ENCODE measurements at places on chromosomes 6 and 20.

- DNase-seq: no peak
Measured at GRCh38 chr6:104381907-104382306, 477.8 kb downstream of the HACE1 start.

DNA sequence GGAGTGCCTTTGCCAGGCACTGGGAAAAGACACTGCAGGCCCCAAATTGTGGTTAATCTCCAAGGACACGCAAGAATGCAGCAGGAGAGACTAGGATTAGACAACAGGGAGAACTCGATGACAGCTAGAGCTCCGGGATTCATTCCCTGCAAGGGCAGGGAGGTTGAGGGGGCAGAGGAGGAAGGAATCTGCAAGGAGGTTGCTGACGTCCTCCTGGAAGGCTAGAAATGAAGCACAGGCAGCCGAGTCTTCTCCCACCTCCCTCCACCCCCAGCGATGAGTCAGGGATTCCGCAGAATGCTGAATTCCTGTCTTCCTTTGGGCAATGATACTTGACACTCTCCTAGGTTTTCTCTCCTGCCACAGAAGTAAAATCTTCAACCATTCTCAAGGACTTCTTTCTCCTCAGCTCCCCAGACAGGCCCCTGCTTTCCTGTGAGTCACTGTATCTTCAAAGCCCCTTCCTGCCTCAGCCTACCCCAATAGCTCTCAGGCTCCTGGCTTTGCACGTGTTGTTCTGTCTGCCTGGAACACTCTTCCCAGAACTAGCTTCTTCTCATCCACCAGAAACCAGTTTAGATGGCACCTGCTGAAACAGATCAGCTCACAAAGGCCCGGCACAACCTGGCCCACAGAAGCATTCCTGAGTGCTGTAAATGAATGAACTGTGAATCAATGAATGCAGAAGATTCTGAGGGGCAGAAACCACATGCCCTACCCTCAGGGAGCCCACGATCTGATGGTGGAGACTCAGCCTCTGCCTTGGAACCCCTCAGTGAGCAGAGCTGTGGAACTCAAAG, 85.6 kb downstream of the MRPL14 start:
- peak; percentile 45 for DNase-seq

GRCh38 chr6:7264041-7264440, 49.0 kb downstream of the SSR1 start:
- no peak for DNase-seq

DNA sequence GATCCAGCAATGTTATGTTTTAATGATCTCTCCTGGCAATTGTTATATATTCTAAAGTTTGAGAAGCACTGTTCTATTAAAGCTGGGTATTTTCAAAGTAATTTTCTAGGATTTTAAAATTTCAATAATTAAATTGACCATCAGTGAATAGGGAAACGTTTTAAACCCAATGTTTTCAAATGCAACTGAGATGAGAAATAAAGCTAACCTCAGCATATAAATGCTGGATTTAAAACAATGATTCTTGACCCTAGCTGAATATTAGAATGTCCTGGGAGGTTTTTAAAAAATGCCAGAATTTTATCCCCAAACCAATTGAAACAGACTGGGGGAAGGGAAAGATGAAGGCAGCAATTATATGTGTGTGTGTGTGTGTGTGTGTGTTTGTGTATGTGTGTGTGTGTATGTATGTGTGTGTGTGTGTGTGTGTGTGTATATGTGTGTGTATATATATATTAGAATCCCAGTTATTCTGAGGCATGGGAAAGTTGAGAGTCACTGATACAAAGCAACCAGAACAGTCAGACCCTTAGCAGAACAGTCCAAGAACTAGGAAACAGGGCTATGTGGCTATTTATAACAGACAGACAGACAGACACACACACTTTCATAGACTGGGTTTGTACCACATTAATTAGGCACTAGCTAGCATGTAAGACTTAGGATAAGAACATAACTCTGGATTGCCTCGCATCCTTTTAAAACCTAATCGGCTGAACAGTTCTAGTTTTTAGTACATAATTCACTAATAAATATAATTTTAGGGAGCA, 107.8 kb downstream of the MAN1A1 start:
- no peak for DNase-seq

DNA sequence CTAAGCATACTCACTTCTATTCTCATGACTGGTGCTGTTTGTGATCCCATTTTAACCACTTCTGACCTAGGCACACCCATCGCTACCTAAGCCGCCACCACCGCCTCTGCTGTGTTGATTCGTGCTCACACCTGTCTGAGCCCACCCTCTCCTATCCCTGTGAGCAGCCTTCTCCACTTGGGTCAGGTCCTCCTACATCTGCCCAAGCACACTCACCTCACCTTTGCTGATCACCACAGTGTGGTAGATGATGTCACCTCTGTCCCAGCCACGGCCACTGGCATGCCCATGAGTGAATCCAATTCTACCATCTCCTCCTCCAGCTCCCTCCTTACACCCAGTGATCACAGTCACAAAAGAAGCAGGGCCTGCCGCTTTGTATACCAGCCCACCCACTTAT, 20.8 kb downstream of the MUC22 start:
- DNase-seq: no peak
